Jurkat, Clone E6-1 (cell line): ENCODE measurements at places on chromosomes 3 and 15.

DNA sequence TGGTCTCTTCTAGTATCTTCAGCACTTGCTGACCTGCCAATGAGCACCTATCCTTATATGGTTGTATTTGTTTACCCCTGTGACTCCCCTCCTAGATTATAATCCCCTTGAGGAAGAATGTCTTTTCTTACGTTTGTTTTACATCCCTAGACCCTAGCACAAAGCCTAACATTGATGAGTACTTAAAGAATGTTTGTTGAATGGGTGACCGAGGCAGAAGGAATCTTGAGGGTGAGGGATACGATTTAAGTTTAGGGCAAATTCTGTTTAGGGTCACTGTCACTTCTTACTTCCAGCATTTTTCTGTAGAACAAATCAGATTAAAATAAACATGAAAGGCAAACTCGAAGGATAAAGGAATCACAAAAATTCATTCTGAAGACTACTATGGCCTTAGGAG, 80.9 kb upstream of the FAM98B start:
- no peak for DNase-seq

GRCh38 chr3:195240171-195240701, 30.7 kb downstream of the XXYLT1 start:
- DNase-seq: no peak

- DNase-seq: no peak
Observed at GRCh38 chr3:101928890-101929289, 79.6 kb downstream of the NFKBIZ start.

- peak; percentile 23 for DNase-seq
Observed at GRCh38 chr3:23999012-23999641, 54.0 kb downstream of the NR1D2 start.

- no peak for DNase-seq
Observed at GRCh38 chr15:51736751-51737521, 519 bp downstream of the LYSMD2 start.

- no peak for DNase-seq
Observed at GRCh38 chr15:45641374-45641781, 6.5 kb downstream of the SQOR start.

DNA sequence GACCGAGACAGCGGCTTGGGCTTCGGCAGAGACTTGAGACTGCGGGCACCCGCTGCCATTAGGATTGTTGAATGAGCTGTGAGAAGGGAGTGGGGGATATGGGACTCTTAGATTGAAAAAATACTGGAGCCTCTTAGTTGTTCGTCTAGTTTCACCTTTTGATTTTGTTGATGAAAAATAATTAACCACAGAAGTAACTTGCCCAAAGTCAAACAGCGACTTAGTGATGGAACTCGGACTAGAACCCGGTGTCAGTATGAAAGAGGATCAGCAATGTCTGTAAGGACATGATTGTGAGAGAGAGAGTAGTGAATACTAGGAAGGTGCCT, 510 bp upstream of the GOLGB1 start:
- no peak for DNase-seq

DNA sequence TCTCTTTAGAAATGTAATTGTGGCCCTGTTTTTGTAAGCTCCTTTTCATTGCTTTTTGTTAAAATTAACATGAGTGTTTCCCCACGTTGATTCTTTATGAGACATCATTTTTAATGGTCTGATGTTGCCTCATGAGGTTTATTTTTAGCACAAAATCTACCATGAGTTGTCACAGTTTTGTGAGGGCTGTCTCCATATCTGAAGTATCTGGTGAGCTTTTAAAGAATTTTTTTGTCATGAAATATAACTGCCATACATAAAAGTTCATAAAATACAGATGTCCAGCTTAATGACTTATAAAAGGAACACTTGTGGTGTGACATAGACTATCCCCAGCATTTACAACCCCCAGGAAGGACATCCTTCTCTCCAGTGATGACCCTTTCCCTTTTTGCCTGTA, 34.3 kb upstream of the CEMIP start:
- DNase-seq: no peak

DNA sequence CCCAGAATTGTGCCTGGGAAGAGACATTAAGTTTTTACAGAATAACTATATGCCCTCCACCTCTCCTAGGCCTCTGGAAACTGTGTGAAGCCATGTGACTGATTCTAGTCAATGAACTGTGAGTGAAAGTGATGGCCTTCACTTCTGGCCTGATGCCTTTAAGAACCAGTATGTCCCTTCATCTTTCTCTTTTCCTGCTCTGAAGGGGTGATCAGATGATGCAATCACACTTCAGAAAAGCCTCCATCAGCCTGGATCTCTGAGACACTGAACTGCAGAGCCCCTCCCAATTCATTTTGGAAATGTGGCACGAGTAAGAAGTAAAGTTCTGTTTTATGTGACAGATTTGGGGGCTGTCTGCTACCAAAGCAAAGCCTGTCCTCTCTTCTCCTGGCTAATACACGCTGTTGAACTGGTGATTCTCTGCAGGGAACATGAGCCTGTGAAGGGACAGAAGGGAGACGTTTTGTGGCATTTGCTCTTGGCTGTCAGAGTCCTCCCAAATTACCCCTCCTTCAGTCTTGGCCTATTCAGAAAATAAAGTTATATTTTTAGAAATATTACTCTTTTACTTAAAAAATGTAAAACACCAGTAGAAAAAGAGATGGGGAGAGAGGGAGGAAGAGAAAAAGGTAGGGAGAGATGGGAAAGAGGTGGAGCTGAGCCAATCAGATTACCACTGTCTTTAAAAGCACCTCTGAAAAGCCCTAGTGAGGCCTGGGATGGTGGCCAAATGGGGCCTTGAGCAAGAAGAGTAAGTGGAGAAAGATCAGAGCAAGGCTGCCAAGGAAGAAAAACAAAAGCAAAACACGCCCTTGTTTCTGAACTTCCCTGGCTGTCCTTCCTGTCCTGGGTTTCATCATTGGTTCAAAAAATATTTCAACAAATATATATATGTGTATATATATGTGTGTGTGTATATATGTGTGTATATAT, 40.9 kb upstream of the RYK start:
- no peak for DNase-seq

GRCh38 chr3:5616873-5617272, 429.4 kb downstream of the EDEM1 start:
- DNase-seq: no peak

GRCh38 chr3:89171687-89172545, 64.5 kb downstream of the EPHA3 start:
- no peak for DNase-seq

DNA sequence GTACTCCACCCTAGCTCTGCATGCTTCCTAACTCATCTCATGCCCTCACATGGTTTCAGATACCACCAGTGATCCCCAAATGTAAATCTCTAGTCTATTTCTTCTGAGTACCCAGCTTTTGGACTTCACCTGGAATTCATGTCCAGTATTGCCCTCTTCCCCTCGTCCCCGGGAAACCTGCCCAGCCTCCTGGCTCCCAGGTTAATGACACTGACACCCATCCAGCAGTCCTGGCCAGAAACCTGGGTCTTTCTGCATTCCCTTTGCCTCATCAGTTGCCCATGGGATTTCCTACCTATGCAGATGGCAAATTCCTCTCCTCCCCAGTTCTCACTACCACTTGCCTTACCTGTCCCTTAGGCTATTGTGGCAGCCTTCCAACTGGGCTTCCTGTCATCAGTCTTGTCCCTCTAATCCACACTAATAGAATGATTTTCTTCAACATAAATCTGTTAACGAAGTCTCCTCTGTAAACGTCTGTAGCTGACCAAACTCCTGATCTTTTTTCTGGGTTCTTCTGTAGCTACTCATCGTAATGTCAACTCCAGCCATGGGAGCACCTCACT, 15.3 kb upstream of the MYLK start:
- no peak for DNase-seq

DNA sequence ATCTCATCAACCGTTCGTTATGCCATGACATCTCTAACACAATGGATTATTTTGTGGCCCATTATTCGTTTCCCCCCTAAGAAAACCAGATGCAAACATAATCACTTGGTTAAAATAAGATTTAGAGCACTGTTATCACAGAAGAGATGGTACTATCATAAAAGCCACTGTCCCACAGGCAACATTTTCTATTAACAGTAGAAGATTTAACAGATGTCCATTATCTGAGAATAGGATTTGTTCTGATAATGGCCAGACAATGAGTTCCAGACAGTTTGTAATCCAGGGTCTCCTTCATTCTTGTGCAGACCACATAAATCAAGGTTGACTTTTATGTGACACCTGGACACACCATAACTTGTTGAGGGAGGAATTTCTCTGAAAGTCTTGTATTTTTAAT, 153.1 kb downstream of the CLSTN2 start:
- DNase-seq: no peak

- no peak for DNase-seq
Observed at GRCh38 chr3:123725652-123726400, 141.0 kb upstream of the HACD2 start.

GRCh38 chr15:92907896-92908712, 8.0 kb downstream of the CHD2 start:
- no peak for DNase-seq

DNA sequence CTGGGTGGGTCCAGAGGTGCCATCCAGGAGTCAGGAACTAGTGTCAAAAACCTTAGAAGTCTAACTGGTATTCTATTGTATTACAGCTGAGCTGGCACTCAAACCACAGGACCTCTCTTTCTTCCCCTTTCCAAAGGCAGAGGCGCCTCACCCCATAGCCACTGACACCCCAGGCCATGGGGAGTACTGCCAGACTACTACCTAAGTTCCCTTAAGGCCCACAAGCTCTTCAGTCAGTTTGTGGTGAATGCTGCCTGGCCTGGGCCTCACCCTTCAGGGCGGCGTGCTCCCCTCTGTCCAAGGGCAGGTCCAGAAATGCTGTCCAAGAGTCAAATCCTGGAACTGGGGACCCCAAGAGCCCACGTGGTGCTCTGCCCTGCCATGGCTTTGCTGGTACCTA, 43.0 kb upstream of the FGF7 start:
- DNase-seq: no peak

DNA sequence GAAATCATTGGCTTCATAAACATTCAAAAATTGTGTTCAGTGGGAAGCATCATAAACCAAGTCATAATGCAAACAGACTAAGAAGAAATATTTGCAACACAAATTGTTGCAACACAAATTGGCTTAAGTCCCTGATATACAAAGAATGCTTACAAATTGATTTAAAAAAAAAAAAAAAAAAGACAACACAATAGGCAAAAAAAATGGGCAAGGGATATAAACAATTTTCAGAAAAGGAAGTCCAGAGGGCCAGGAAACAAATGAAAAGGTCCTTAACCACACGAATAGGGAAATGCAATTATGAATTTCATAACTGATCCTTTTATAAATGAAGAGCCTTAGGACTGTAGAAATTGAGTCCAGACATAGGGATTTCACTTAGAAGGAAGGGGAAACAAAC, 98.9 kb downstream of the LRRK1 start:
- DNase-seq: no peak

- no peak for DNase-seq
Observed at GRCh38 chr3:132569153-132569552, 27.9 kb upstream of the ACKR4 start.

DNA sequence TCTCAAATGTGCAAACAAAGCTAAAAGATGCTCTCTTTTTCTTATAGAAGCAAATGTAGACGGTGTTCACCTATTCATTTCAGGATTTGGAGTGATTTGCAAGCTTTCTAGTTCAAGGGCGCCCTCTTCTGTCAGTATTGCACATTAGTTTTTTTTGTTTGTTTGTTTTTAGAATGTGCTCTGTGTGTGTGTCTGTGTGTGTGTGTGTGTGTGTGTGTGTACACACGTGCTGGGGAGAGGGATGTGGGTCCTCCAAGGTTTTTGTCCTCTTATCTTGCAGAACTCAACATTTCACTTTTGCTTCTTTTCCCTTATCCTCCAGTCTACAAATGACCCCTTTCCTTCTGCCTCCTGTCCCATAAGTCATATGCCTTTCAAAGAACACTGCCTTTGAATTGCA, 23.5 kb downstream of the DNAH1 start:
- peak; percentile 87 for DNase-seq

- DNase-seq: peak; percentile 46
Observed at GRCh38 chr3:113035387-113035982, 44.7 kb downstream of the GTPBP8 start.

- no peak for DNase-seq
Observed at GRCh38 chr15:101023501-101024072, 104.4 kb downstream of the LRRK1 start.

- no peak for DNase-seq
Observed at GRCh38 chr3:45055032-45055410, 28.9 kb downstream of the CLEC3B start.

DNA sequence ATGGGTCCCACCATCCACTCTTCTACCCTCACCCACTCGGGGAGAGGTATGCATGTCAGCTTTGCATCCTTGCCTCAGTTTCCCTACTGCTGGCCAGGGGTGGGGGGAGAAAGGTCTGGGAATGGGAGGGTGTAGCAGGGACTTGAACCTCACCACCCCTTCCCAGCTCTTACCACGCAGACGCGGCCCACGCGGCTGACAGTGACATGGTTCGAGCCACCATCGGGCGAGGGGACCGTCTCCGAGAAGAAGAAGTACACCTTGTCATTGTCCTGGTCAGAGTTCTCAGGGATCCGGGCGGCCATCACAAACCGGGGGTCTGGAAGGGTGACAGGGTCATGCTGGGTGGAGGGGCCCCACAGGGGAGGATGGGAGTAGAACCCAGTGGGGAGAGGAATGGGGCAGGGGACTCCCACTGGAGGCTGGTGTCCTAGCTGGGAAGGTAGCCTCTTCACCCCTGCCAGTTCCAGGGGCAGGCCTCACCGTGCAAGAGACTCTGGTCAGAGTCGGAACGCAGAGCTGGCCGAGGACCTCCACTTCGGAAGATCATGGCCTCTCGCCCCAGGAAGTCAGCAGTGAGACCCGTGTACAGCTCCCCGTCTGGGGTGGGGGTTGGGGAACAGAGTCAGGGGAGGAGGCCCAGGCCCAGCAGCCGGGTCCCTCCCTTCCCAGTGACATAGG, 3.7 kb downstream of the SEMA3G start:
- no peak for DNase-seq

DNA sequence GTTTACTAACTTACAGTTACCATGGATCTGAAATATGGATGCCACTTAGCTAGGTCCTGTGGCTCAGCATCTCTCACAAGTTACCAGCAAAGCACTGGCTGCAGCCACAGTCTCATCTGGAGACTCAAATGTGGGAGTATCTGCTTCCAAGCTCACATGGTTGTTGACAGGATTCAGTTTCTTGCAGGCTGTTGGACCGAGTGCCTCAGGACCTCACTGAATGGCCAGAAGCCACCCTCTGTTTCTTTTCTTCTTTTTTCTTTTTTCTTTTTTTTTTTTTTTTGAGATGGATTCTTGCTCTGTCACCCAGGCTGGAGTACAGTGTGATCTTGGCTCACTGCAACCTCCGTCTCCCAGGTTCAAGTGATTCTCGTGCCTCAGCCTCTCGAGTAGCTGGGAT, 20.1 kb upstream of the AMOTL2 start:
- no peak for DNase-seq

DNA sequence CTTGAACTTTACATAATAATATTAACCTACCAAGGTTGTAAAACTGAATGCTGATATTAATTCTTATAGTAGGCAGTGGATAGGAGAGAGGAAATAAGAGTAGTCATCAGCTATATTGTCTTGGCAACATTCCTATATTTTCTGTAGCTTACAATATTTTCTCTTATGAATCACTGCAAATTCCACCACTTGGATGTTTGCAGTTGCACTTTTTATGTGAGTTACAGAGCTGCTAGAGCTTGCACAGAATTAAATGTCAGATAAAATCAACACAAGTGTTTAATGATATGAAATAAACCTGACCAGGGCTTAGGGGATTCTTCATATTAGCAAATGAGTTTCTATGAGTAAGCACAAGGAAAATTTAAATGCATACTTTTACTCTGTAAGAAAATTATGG, 1710.1 kb downstream of the SI start:
- DNase-seq: no peak

- DNase-seq: peak; percentile 16
Observed at GRCh38 chr3:123880998-123881561, 3.1 kb downstream of the MYLK start.
